ENCODE measurements at places on chromosomes 7 and 10. TPM values are rescaled to one million over a fixed set of nuclear protein-coding genes. Genes with fewer than 3 reads are reported as not detected.

HOXA3 gene
- not detected for total RNA-seq

- H3K4me1 ChIP-seq, result no peaks in the 10 kb centered on the region
- no peak overlapping the region for H3K27ac ChIP-seq
- no peak for DNase-seq
- no peaks in the 10 kb centered on the region for H3K27me3 ChIP-seq
- no peaks in the 10 kb centered on the region for H3K36me3 ChIP-seq
Measured at GRCh38 chr7:136883046-136883445, 14.6 kb downstream of the CHRM2 start.

GRCh38 chr10:15571575-15571974 is 148.1 kb downstream of the ITGA8 start:
- no peaks in the 10 kb centered on the region for H3K4me1 ChIP-seq
- no peaks in the 10 kb centered on the region for H3K36me3 ChIP-seq
- no peak overlapping the region for H3K4me3 ChIP-seq
- no peak for DNase-seq

AS3MT gene
- total RNA-seq, result 0.68 TPM

SDK1 gene
- 0.03 TPM for total RNA-seq

GRCh38 chr7:136016649-136017395 is 39.7 kb upstream of the MTPN start:
- H3K4me1 ChIP-seq, result no peaks in the 10 kb centered on the region
- no peak overlapping the region for H3K27ac ChIP-seq
- DNase-seq, result no peak
- peaks cover 15% of the 10 kb centered on the region for H3K27me3 ChIP-seq

- no peaks in the 10 kb centered on the region for H3K27me3 ChIP-seq
- no peak overlapping the region for H3K4me3 ChIP-seq
- H3K36me3 ChIP-seq, result peaks cover 32% of the 10 kb centered on the region
- no peak for DNase-seq
Measured at GRCh38 chr7:27762062-27762461, 22.1 kb downstream of the TAX1BP1 start.

- no peaks in the 10 kb centered on the region for H3K36me3 ChIP-seq
- H3K4me3 ChIP-seq, result no peak overlapping the region
- no peaks in the 10 kb centered on the region for H3K4me1 ChIP-seq
- no peaks in the 10 kb centered on the region for H3K27me3 ChIP-seq
- no peak overlapping the region for H3K27ac ChIP-seq
Measured at GRCh38 chr7:86733783-86734182, 90.1 kb downstream of the GRM3 start.

GRCh38 chr10:12394241-12395033 is 45.1 kb downstream of the CAMK1D start:
- H3K4me1 ChIP-seq, result no peaks in the 10 kb centered on the region
- no peak overlapping the region for H3K4me3 ChIP-seq
- no peak for DNase-seq
- H3K27ac ChIP-seq, result no peak overlapping the region

GRCh38 chr7:47647181-47647917 is 65.4 kb upstream of the TNS3 start:
- H3K27ac ChIP-seq, result peak overlapping the region; percentile 86
- H3K4me1 ChIP-seq, result peaks cover 14% of the 10 kb centered on the region

GOT1 gene
- 31.2 TPM for total RNA-seq

DNA sequence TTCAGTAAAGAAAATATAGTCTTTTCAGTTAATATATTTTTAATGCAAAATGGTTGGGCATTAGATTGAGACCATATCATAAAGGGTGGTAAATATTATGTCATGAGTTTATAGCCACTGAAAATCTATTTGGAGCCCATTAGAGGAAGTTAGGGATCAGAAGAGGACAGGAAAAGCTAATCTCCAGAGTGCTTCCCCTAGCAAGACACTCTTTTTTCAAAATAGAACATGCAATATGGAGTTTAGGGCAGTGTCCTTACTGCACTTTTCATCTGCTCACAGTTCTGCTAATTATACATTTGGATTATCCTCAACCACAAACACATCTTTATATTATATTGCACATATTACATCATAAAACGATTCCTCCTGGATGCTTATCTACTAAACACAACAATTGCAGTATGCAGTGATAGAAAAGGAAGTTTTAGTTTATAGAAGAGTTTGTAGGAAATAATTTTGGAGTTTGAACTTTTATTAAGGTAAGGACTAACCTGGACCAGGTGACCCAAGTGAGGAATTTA is 159.8 kb downstream of the PHF14 start:
- peaks cover 13% of the 10 kb centered on the region for H3K36me3 ChIP-seq
- H3K27me3 ChIP-seq, result no peaks in the 10 kb centered on the region
- H3K4me1 ChIP-seq, result peaks cover 12% of the 10 kb centered on the region
- DNase-seq, result no peak
- H3K27ac ChIP-seq, result no peak overlapping the region

KCNMA1 gene
- 0.16 TPM for total RNA-seq

- no peaks in the 10 kb centered on the region for H3K4me1 ChIP-seq
- no peak overlapping the region for H3K4me3 ChIP-seq
- H3K27me3 ChIP-seq, result no peaks in the 10 kb centered on the region
- no peak for DNase-seq
- no peaks in the 10 kb centered on the region for H3K36me3 ChIP-seq
Measured at GRCh38 chr7:47027695-47028240, 554.1 kb downstream of the TNS3 start.

ZNF22 gene
- 45.2 TPM for total RNA-seq

- DNase-seq, result peak; percentile 55
- peaks cover 19% of the 10 kb centered on the region for H3K4me1 ChIP-seq
- no peaks in the 10 kb centered on the region for H3K27me3 ChIP-seq
- H3K36me3 ChIP-seq, result peaks cover 27% of the 10 kb centered on the region
Measured at GRCh38 chr7:143385891-143386781, 5.0 kb downstream of the ZYX start.

PDZD7 gene
- total RNA-seq, result 0.47 TPM

PNLIP gene
- total RNA-seq, result not detected

- no peak overlapping the region for H3K27ac ChIP-seq
- H3K27me3 ChIP-seq, result no peaks in the 10 kb centered on the region
- no peak overlapping the region for H3K4me3 ChIP-seq
- H3K4me1 ChIP-seq, result no peaks in the 10 kb centered on the region
- DNase-seq, result no peak
- H3K36me3 ChIP-seq, result peaks cover 54% of the 10 kb centered on the region
Measured at GRCh38 chr7:87356448-87356847, 11.0 kb downstream of the CROT start.

GOLGA7B gene
- total RNA-seq, result 10.4 TPM

NXPH1 gene
- not detected for total RNA-seq

- no peaks in the 10 kb centered on the region for H3K4me1 ChIP-seq
- H3K27me3 ChIP-seq, result peaks cover 2% of the 10 kb centered on the region
- H3K27ac ChIP-seq, result no peak overlapping the region
Measured at GRCh38 chr10:122122493-122122892, 133.5 kb downstream of the TACC2 start.

ELFN1 gene
- not detected for total RNA-seq

- no peaks in the 10 kb centered on the region for H3K4me1 ChIP-seq
- H3K36me3 ChIP-seq, result no peaks in the 10 kb centered on the region
- H3K4me3 ChIP-seq, result no peak overlapping the region
- H3K27me3 ChIP-seq, result no peaks in the 10 kb centered on the region
Measured at GRCh38 chr7:36298106-36298505, 91.6 kb upstream of the ANLN start.

PTPN20 gene
- not detected for total RNA-seq

GRCh38 chr10:100345570-100346330 is 1.3 kb upstream of the SCD start:
- H3K36me3 ChIP-seq, result peaks cover 33% of the 10 kb centered on the region
- H3K27ac ChIP-seq, result peak overlapping the region; percentile 80
- peaks cover 61% of the 10 kb centered on the region for H3K4me1 ChIP-seq
- peak overlapping the region; percentile 96 for H3K4me3 ChIP-seq
- no peak for DNase-seq

GRCh38 chr7:45642044-45642443 is 67.9 kb downstream of the ADCY1 start:
- no peak for DNase-seq
- no peak overlapping the region for H3K27ac ChIP-seq
- peaks cover 7% of the 10 kb centered on the region for H3K27me3 ChIP-seq
- no peaks in the 10 kb centered on the region for H3K4me1 ChIP-seq
- H3K36me3 ChIP-seq, result no peaks in the 10 kb centered on the region

DNA sequence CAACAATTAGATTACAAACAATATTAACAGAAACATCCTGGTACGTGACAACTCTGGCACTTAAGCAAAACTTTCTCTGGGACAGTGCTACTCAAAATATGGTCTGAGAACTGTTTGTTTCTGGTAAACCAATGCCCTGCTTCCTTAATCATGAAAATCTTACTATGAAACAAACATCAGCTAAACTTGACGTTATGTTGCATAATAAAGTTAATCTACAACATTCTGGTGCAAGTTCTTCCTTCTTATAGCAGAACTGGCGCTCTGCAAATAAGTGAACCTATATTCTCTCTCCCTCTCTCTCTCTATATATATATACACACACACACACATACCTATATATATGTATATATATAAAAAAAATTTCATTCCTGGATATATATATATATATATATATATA is 7.8 kb downstream of the C7orf33 start:
- no peak overlapping the region for H3K4me3 ChIP-seq
- no peak for DNase-seq
- no peak overlapping the region for H3K27ac ChIP-seq
- H3K4me1 ChIP-seq, result peaks cover 13% of the 10 kb centered on the region
- peaks cover 19% of the 10 kb centered on the region for H3K27me3 ChIP-seq
- peaks cover 16% of the 10 kb centered on the region for H3K36me3 ChIP-seq

- peaks cover 81% of the 10 kb centered on the region for H3K4me1 ChIP-seq
- H3K4me3 ChIP-seq, result peak overlapping the region; percentile 75
- H3K36me3 ChIP-seq, result peaks cover 4% of the 10 kb centered on the region
- H3K27ac ChIP-seq, result peak overlapping the region; percentile 86
- no peaks in the 10 kb centered on the region for H3K27me3 ChIP-seq
Measured at GRCh38 chr7:50661345-50662040, 96.3 kb upstream of the DDC start.

NRG3 gene
- not detected for total RNA-seq

DNA sequence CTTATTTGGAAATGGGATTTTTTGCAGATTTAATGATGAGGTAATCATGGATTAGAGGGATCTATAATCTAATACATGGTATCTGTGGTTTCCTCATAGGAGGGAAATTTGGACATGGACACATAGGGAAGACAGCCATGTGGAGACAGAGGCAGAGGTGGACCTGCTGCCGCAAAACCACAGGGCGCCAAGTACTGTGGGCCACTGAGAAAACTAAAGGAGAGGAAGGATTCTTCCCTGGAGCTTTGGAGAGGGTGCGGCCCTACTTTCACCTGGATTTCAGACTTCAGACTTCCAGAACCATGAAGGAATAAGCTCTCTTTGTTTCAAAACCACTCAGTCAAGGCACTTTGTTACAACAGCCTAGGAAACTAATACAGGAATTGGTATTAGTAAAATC is 149.4 kb upstream of the AKR1E2 start:
- H3K4me1 ChIP-seq, result no peaks in the 10 kb centered on the region
- H3K27ac ChIP-seq, result no peak overlapping the region
- DNase-seq, result no peak
- no peak overlapping the region for H3K4me3 ChIP-seq
- no peaks in the 10 kb centered on the region for H3K36me3 ChIP-seq

GRCh38 chr7:142414135-142414534 is 156.3 kb upstream of the PRSS58 start:
- H3K4me3 ChIP-seq, result no peak overlapping the region
- H3K27ac ChIP-seq, result no peak overlapping the region
- no peaks in the 10 kb centered on the region for H3K36me3 ChIP-seq
- peaks cover 7% of the 10 kb centered on the region for H3K27me3 ChIP-seq
- H3K4me1 ChIP-seq, result peaks cover 12% of the 10 kb centered on the region

DNA sequence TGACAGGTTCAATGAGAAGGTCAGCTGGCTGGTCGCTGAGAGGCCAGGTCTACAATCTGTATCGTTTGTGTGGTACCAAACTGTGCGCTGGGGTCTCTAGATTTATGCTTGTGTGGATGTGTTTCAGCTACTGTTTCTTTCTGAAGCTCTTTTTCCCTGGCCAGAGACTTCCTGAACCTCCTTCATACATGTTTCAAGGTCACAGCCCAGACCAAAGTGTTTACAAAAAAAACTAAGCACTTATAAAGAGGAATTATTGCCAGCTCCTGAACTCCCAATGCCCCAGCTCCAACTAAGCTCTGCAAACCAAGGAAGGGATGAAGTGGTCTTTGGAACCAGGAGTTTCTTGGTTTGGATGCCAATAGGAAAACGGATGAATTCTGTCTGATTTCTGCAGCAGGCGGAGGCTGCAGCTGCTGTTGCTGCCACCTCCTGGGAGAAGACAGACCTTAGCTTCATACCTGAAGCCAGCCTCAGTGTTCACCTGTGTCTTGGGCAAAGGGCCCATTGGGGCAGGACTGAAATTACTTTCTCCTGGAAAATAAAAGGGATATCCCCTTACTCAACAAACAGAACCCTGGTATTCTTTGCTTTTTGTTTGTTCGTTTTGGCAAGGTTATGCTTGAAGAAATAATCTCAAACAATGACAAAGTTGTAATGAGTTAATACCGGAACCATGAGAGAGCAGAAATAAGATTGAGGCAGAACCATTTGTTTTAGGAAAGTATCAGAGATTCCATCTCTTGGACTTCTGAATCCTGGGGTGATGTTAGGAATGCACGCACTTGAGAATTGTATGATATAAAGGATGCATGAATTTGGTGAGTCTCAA is 24.6 kb upstream of the MKLN1 start:
- DNase-seq, result peak; percentile 29
- no peaks in the 10 kb centered on the region for H3K4me1 ChIP-seq
- peaks cover 8% of the 10 kb centered on the region for H3K36me3 ChIP-seq
- peaks cover 7% of the 10 kb centered on the region for H3K27me3 ChIP-seq

GRCh38 chr7:88073626-88074025 is 139.6 kb downstream of the ADAM22 start:
- no peak overlapping the region for H3K4me3 ChIP-seq
- no peaks in the 10 kb centered on the region for H3K27me3 ChIP-seq
- no peak overlapping the region for H3K27ac ChIP-seq
- no peak for DNase-seq
- no peaks in the 10 kb centered on the region for H3K36me3 ChIP-seq

GRCh38 chr7:27532314-27532713 is 130.4 kb downstream of the HIBADH start:
- no peaks in the 10 kb centered on the region for H3K36me3 ChIP-seq
- no peak overlapping the region for H3K4me3 ChIP-seq
- DNase-seq, result no peak

GRCh38 chr7:19915596-19915995 is 142.2 kb upstream of the TMEM196 start:
- no peaks in the 10 kb centered on the region for H3K4me1 ChIP-seq
- H3K4me3 ChIP-seq, result no peak overlapping the region
- H3K27ac ChIP-seq, result no peak overlapping the region
- no peaks in the 10 kb centered on the region for H3K27me3 ChIP-seq

DNA sequence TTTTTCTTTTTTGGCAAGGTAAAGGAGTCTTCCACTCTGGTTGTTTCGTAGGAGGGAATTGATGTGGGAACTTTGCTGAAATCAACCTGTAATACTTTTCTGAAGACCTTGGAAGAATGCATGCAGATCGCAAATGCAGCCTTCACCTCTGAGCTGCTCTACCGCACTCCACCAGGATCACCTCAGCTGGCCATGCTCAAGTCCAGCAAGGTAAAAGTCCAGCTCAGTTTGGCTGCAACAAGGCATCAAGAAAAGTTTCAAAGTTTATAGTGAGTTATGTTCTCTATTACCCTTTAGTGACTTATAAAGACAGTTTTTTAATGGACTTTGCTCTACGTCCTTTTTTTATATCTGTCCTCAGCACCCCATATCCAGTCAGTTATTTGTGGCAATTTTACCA is 21.0 kb downstream of the PLEKHA8 start:
- peaks cover 11% of the 10 kb centered on the region for H3K36me3 ChIP-seq
- no peaks in the 10 kb centered on the region for H3K4me1 ChIP-seq
- DNase-seq, result no peak
- H3K4me3 ChIP-seq, result no peak overlapping the region
- no peaks in the 10 kb centered on the region for H3K27me3 ChIP-seq
- no peak overlapping the region for H3K27ac ChIP-seq

- no peak for DNase-seq
- no peak overlapping the region for H3K27ac ChIP-seq
- H3K27me3 ChIP-seq, result no peaks in the 10 kb centered on the region
- no peak overlapping the region for H3K4me3 ChIP-seq
- no peaks in the 10 kb centered on the region for H3K36me3 ChIP-seq
Measured at GRCh38 chr7:120567204-120567603, 290.7 kb downstream of the TSPAN12 start.

Data from activated CD8-positive, alpha-beta T cell treated with anti-CD3 and anti-CD28 coated beads, Interleukin-2, amount 10 ng/mL, durations not matched to agents 7 days and 5 days (primary cell).